Astrocyte (in vitro differentiated cells and primary cell): ENCODE measurements at places on chromosomes 4 and X.

DNA sequence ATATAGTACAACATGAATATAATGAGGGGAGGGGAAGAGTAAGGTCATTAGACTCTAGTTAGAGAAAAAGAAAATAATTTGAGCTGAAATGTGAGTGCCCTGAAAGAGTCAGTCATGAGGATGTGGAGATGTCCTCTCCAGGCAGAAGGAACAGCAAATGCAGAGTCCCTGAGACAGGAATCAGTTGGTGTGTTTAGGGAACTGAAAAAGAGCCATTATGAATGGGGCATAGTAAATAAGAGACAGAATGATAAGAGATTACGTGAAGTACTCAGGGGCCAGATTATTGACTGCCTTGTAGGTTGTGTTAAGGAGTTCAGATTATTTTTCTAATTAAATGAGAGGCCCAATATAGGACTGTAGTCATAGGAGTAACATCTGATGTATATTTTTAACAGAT lies 147.0 kb downstream of the PDLIM5 start:
- DNase-seq: no peak

- DNase-seq: no peak
Observed at GRCh38 chrX:42975906-42976305, 197.9 kb upstream of the PPP1R2C start.

GRCh38 chr4:8468746-8469535 lies 28.4 kb downstream of the TRMT44 start:
- peak; percentile 8 for DNase-seq

DNA sequence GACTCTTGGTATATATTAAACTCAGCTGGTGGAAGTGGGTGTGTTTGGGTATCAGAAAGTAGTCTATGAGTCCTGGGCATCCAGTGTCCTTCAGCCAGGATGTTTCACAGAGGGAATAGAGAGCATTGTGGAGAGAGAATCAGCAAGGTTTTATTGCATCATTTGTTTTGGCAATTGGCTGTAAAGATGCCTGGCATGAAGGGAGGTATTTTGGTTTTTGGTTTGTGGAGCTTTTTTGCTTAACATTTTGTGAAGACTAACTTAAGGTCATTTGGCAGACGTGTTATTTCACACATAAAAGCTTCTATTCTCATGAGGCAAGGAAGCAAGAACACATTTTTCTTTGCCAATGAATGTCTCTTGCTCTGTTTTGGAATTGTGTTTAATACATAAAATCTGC lies 71.1 kb downstream of the DCLK2 start:
- DNase-seq: peak; percentile 64

GRCh38 chr4:80180743-80181142 lies 16.6 kb upstream of the PRDM8 start:
- DNase-seq: no peak

- DNase-seq: peak; percentile 84
Observed at GRCh38 chrX:19846995-19847790, 40.2 kb downstream of the SH3KBP1 start.

DNA sequence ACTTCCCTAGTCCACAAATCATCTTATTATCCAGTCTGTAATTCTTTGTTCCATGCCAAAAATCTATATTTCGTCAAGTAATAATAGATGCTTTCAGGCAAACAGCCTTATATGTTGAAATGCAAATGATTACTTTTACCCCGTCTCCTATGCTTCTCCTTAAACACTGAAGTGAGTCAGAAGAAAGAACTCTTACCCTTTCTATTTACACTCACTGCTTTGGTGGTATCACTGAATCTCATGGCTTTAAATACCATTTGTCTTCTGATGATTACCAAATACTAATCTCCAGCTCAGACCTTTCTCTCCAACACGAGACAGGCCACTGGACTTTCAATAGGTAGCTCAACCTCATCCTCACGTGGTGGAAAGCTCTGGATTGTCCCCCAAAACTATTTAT lies 558.1 kb downstream of the IL1RAPL1 start:
- peak; percentile 39 for DNase-seq

- no peak for DNase-seq
Observed at GRCh38 chr4:81756973-81757372, 285.3 kb upstream of the RASGEF1B start.

DNA sequence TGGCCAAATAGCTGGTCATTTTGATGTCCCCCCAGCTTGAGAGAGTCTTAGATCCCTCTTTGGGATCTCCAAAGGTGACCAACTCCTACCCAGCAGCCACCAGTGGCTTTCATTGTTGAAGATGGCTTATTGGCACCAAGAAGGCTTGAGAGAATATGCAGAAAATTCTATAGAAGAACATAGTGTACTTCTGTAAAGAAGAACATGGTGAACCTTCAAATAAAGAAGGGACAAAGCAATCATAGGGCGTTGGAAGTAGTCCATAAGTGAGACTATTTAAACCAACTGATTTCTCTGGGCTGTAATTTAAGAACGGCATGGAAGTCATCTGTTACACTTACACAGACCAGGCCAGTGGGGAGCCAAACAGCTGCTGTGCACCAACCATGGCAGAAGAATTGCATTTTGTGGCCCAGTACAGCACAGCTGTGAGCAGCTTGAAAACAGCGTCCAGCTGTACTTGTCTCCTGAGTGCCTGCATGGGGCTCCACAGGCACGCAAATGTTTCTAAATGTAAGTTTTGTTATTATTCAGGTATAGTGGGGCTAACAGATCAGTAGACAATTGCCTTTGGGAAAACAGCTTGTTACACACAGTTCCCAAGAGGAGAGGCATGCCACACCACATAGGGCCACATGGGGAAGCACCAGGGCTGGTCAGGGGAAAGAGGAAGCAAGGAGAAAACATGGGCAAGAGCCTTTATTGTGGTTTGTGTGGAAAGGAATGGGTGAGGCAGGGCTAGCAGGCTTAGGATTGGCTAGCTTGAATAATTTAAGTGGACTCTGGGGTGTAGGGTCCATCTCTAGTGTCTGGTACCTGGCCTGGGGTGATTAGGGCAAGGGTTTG lies 125.0 kb downstream of the ARHGAP6 start:
- DNase-seq: no peak

DNA sequence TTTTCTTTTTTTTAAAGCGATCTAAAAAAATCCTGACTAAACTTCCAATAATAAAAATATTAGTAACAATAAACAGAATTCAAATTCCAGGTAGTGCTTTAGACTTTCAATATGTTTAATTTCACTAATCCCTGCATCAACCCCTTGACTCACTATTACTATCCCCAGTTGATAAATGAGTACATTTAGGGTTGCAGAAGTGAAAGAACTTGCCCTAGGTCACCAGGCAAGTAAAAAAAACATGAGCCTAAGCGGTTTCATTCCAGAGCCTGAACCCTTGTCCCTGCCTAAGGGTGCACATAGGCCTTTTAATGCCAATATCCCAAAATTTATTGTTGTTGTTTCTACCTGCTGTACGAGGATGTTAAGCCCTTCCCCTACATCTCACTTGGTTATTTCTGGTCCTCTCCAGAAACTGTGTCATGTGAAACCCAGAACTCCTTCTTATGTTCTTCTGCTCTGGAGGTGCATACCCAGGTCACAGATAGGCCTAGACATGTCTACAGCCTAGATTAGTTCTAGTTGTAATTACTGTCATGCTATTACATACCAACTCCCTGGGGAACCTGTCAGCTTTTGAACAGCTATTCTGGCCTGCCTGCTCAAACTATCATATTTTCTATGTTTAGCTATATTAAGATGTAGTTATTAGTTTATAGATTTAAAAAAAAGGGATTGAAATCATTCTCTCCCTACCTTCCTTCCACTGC lies 244.5 kb upstream of the PITX2 start:
- DNase-seq: no peak

DNA sequence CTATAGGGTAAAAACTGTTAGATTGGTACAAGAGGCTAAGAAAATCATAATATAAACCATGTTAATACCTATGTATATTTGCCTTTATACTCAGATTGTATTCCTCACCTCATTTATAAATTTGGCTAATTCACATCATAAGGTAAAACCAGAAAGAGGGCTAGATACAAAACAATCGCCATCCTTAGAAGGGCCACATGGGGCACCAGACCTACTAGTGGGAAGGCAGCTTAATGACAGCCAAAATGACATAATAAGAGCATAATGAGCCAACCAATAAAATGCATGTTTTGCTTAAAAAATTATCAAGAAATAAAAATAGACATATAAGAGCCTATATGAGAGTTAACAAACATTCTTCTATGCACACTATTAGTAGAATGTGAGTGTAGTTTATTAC lies 107.3 kb upstream of the PRDX4 start:
- no peak for DNase-seq

GRCh38 chr4:1244978-1245471 lies 3.9 kb downstream of the CTBP1 start:
- no peak for DNase-seq

DNA sequence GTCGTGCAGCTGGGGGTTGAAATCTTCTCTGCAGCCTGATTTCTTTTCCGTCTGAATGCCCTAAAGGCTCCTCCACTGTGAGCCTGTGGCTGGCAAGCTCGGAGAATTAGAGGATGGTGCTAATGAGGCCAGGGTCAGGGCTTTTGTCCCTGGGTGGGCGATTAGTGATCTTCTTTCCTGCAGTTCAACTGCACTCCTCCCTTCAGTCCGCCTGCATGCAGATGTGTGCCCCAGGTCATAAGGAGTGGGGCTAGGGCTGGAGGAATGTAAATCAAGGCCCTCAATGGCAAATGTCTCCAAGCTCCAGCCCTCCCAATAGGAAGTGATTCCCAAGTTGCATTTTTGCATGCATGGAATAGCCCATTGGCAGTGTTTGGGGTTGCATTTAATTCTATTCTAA lies 405.0 kb downstream of the AFF2 start:
- DNase-seq: no peak

GRCh38 chr4:83692028-83692427 lies 156.1 kb downstream of the GPAT3 start:
- no peak for DNase-seq

GRCh38 chr4:26815199-26815598 lies 45.4 kb upstream of the STIM2 start:
- no peak for DNase-seq

DNA sequence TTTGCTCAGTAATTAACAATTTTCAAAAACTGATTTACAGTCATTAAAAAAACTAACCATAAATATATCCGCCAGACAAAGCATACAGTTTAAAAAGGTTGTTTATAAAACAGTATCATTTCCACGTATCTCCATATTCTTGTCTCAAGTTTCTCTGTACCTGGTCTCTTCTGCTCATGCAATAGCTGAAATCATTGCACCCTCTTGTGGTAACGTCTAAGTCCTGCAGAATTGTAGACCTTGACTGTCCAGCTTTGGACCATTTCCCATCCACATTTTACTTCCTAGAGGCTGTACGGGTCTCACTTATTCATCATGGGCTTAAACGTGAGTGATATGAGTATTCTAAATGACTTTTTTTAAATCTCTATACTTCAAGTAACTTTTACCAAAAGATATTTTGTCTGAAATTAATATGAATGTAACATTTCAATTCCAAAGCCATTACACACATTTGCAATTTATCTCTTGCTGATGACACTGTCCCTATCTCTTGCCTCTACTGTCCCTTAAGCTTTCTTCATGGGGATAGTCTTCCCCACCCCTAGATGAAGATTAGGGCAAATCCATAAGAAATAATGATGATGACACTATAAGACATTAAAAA lies 118.5 kb downstream of the BTC start:
- peak; percentile 33 for DNase-seq

DNA sequence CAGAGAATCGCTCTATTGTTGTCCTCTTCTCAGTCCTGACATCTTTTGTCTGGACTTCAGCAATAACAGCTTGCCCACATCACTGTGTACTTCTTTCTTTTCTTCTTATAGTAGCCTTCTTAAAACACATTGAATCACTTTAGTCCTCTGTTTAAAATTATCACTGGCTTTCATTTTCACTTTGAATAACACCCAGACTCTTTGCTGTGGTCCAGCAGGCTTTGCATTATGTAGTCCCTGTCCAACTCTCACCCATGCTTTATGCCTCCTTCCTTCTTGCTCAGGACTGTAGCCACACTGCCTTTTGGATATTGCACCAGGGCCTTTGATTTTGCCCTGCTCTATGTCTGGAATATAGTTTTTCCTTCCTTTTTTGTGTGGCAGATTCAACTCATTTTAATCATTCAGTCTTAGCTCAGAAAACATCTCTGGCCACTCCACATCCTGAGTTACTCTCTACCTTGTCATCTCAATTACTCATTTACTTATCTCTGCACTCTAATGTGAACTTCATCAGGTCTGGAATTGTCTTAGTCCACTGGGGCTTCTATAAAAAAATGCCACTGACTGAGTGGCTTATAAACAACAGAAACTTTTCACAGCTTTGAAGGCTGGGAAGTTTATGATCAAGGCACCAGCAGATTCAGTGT lies 168.2 kb downstream of the C4orf33 start:
- no peak for DNase-seq

DNA sequence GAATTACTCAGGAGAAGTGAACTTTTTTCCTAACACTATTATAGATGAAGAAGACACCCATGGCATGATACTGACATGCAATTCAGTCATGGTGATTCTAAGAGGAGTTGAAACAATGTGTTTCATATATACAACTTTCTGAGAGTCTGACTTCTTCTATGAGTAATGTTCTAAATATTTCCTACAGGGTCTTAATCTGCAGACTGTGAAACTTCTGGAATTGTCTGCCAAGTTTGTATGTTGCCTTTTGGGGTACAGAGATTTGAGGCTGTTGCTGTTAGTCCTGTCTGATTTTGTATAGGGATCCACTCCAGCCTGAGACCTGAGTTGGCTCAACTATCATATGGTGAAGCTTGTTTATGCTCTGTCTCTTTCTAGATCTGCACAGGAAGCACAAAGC lies 160.6 kb upstream of the GATB start:
- peak; percentile 10 for DNase-seq

GRCh38 chr4:41024556-41025491 lies 189.5 kb downstream of the APBB2 start:
- peak; percentile 48 for DNase-seq

DNA sequence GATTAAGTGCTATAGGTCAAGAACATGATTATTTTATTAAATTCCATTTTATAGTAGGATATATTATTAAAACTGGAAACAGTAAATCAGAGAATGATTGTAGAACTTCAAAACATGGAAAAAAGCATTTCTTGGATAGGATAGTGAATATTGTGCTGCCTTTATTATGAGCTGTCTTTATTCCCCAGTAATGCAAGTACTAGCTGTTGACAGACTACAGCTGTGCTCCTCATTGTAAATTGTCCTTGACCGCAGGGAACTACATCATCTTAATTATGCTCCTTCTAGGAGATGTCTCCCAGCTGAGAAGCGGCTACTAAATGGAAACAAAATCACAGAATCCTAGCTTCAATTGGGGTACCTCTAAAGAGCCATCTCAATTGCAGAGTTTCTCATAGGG lies 1457.2 kb upstream of the PCDH7 start:
- no peak for DNase-seq

- no peak for DNase-seq
Observed at GRCh38 chr4:74969507-74970474, 36.9 kb downstream of the PARM1 start.

- DNase-seq: peak; percentile 62
Observed at GRCh38 chr4:85776579-85776978, 301.6 kb downstream of the ARHGAP24 start.

- DNase-seq: no peak
Observed at GRCh38 chrX:96971812-96972211, 88.1 kb downstream of the RPA4 start.

GRCh38 chr4:140703463-140703862 lies 52.7 kb downstream of the TBC1D9 start:
- DNase-seq: peak; percentile 82

- no peak for DNase-seq
Observed at GRCh38 chr4:7337196-7338058, 97.3 kb downstream of the PSAPL1 start.
